ENCODE measurements at places on chromosomes 6 and 20.

DNA sequence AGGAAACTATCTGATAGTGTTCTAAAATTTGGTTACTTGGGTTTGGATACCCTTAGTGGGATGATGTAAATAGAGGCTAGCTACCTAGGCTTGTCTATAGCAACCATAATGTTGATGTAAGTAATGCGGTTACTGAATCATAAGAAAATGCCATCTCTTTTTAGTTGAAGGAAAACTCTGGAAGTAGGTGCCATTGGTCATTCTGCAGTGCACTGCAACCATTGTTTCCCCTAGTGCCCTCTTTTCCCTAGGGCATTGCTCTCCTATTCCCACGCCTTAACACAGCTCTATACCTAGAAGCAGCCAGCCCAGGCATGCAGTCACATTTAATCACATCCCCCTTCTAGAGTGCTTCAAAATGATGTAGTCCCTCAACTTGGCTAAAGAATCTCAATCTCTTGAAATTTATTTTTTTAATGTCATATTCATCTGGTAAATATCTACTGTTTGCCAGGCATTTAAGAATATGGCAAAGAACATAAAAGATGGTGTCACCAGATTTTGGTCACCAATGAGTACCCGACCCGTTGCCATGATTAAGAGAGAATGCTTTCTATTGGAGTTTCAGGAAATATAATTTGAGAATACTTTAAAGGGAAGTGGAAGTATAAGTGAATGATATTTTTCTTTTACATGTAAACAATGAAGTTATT lies 10.4 kb downstream of the LOC128125822 start:
- DNase-seq, result no peak

DNA sequence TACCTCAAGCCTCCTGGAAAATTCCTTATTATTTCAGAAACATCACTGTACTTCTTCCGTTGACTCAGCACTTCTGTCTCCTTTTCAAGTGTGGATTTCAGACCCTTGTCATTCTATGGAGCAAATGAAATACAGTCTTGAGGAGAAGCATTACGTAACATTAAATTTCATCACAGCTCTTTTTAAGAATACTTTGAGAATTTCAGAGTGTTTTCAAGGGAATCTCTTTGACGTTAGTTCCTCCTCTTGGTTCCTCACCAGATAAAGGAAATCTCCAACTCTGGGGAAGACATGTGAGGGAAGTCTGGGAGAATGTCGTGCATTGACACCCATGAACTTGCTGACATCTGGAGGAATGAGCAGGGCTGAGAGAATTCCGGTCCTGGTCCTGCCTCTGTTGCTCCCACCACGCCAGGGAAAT lies 32.3 kb downstream of the UST start:
- DNase-seq, result no peak

DNA sequence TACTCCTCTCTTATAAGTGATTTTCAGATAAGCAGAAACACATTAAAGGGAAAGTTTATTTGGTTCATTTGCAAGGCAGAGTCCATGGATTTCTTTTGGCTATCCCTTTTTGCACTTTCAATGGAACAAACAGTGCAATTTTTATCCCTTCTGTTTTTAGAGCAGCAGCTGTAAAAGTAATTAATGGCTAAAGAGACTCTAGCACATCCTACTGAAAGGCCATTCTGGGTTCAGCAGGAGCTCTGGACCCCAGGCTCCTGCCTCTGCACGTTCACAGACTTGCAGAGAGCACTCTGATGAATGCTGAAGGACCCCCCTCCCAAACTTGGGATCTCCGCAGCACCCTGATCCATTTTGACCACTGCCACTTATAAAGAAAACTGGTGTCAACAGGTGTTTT lies 40.3 kb upstream of the PDE7B start:
- no peak for DNase-seq

DNA sequence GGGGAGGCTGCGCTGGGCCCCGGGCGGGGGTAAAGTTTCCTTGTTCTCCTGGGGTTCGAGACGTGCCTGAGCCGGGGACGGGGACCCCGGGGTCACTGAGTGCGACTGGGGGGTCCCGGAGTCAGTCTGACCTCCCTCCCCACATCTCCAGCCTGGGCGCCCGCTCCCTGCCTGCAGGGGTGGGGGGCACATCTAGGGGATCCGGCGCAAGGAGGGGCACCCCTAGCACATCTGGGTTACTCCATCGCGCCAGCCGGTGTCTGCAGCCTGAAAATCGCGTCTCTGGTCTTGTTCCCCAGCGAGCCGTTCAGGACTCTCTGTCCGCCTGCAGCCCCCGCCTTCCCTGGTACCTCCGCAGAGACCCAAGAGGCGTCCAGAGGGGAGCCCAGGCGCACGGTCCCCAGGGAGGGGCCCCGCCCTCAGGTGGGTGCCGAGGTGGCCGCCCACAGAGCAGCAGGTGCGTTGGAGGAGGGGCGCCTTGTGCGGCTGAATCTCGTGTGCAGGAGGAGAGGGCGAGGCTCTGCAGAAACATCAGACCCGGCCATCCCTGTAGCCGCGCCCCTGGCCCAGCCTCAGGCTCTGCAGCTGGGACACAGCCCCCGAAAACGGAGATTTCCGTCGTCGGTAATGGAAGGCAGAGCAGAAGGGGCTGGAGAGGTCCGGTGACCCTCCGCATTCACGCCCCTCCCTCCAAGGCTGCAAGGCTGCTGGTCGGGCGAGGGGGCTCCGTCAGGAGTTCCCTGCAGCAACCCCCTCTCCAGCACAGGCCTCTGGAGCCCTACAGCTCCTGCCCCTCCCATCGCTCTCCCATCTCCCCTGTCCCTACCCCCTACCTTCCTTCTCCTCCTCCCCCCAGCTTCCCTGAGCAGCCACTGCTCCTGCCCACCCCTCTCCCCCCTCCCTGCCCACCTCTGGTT lies 628 bp upstream of the CHRNA4 start:
- no peak for DNase-seq

GRCh38 chr6:23977706-23978105 lies 148.3 kb upstream of the NRSN1 start:
- no peak for DNase-seq
